ENCODE measurements at places on chromosomes 1 and 21.

DNA sequence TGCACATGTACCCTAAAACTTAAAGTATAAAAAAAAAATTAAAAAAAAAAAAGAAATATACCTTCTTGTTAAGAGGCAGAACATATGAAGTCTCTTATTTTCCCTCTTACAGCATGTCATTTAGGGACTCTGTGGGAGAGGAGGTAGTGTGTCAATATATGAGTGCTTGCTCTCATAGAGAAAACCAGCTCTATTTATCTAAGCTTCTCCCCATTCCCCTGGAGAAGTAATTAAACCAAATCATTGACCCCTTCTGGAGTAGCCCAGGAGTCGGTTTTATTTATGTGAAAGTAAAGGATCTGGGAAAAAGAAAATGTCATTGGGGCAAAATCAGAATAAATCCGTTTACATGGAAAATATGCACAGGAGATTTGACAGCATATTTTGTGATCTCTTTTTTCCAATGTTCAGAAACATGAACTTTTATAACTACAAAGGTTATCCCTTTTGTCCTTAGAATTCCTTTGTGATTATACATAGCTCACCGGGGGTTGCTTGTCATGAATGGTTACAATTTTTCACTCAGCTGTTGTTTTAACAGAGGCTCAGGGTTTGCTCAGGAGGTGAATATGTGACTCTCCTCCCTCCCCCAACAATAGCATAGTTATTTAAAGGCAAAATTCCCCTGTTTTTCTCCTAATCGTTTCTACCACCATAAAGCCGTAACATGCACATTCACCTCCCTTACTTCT lies 114.5 kb upstream of the C1orf21 start:
- no peak for DNase-seq

DNA sequence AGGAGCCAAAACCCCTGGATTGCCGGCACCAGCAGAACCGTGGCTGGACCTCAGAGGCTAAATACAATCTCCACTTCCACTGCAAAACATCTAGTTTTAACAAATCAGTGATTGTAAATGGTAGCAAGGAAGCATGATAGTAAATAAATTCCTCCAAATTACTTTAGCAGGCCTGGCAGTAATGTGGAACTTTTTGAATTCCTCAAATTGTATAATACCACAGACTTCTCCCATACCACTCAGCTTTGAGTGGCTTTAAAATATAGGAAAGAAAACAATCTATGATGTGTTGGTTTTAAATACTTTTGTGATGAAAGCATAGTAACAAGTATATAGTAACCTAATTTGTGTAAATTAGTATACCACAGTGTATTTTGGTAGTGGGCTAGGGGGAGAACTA lies 34.1 kb downstream of the NIBAN1 start:
- DNase-seq = no peak

GRCh38 chr1:116397728-116398127 lies 24.7 kb downstream of the ATP1A1 start:
- no peak for DNase-seq

- DNase-seq = peak; percentile 52
These were observed 19.7 kb downstream of the DPYD start for GRCh38 chr1:97901017-97901658.

- peak; percentile 41 for DNase-seq
These were observed 106.7 kb upstream of the COL6A1 start for GRCh38 chr21:45874716-45875415.

- DNase-seq = peak; percentile 69
These were observed 5.1 kb downstream of the HSPB7 start for GRCh38 chr1:16012590-16013219.

DNA sequence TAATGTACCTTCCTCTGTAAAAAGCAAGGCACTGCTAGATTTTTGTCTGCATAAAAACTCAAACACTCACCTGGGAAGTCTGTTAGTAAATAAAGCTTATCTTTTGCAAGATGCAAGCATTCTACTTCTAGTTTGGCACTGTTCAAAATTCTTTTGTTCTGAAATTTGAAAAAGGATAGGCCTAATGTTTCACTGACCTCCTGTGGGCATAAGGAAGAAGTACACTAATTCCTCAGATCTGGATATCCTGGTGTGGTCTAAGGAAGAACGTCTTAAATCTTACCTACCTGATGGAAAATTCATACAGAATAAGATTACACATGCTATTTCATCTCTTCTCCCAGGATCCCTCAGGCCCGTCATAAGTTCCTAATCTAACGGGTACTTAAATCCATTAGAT lies 93.5 kb upstream of the CAMK1G start:
- DNase-seq = no peak

DNA sequence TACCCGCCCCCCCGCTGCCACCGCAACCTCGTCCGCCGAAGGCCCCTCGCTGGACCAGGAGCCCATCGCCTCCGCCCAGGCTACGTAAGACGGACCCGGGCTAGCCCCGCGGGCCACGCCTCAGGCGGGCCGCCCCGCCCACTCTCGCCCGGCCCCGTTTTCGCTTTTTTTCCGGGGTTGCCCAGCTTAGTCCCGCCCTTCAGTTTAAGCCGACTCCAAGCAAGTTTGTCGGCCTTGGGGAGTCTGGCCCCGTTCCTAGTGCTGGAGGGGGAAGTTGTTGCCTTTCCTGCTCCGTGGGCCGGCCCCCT lies 3.0 kb downstream of the RUSC1 start:
- peak; percentile 96 for DNase-seq

DNA sequence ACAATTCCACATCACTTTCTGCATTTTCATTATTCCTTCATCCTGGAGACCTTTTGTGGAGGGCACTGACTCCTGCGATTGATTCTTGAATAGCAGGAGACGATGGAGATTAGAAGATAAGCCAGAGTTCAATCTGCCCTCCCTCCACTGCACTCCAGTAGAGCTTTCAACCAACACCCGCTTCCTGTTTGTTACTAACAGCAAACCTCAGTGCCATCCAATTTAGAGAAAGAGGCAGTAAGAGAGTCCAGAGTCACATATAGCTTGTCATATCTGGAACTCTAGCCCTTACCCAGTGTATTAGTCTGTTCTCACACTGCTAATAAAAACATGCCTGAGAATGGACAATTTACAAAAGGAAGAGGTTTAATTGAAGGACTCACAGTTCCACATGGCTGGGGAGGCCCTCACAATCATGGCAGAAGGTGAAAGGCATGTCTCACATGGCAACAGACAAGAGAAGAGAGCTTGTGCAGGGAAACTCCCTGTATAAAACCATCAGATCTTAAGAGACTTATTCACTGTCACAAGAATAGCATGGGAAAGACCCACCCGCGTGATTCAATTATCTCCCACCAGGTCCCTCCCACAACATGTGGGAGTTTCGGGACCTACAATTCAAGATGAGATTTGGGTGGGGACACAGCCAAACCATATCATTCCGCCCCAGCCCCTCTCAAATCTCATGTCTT lies 55.9 kb downstream of the PCBP3 start:
- DNase-seq = no peak

- peak; percentile 74 for DNase-seq
These were observed 49.8 kb downstream of the ACOT7 start for GRCh38 chr1:6343506-6344405.

GRCh38 chr1:214857716-214858115 lies 224.8 kb upstream of the KCNK2 start:
- no peak for DNase-seq

DNA sequence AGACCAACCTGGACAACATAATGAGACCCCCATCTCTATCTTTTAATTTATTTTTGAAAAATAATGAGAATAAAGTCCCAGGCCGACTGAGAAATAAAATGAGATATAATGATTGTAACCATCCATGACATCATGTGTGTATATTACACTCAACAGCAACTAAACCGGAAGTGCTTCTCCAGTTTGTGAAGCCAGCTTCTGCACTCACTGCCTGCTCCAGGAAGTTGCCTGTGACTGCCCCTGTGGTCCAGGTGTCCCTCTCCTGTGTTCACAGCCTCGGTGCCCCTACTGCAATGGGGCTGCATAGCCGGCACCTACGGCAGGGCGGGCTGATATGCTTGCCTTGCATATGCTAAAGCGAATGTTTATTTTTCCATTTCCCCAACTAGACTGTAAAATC lies 68.3 kb downstream of the SSBP3 start:
- peak; percentile 32 for DNase-seq

DNA sequence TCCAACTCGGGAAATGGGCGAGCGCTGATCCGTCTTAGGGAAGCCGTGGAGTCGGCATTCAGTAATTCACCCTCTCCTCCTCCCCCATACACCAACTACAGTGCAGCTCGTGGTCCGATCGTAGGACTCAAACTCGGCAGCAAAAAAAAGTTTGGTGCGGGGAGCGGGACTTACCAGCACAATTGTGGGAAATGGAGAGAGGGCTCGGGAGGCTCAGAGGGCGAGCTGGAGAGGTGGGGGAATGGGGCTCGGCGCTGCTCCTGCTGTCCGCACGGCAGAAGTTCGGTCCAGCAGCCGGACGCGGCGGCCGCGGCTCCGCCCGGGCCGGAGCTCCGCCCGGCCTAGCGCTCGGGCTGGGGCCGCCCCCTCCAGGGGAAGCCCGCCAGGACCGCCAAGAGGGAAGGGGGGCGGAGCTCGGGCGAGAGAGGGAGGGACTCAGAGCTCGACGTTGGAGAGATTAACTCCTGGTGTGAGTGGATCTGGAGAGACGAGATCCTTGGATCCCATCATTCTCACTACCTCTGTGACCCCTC lies 676 bp upstream of the PIAS3 start:
- DNase-seq = peak; percentile 94

GRCh38 chr1:89794406-89794805 lies 26.4 kb upstream of the LRRC8D start:
- DNase-seq = no peak

GRCh38 chr1:57235730-57236510 lies 187.9 kb downstream of the DAB1 start:
- DNase-seq = no peak

DNA sequence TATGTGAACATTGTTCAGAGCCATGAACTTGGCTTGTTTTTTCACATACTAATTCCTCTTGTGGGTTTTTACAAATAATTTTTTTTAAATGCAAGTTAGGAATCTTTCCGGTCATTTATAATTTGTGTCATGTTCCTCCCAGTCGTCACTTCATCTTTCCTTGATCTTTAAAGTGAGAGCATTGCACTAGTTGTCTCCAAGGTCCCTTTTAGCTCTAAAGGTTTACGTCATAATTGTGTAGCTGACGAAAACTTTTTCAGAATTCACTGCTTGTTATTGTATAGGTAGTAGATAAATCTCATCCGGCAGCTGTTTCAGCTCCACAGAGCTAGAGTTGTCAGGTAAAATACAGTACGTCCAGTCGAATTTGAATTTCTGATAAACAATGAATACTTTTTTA lies 33.6 kb downstream of the SOAT1 start:
- DNase-seq = peak; percentile 56

DNA sequence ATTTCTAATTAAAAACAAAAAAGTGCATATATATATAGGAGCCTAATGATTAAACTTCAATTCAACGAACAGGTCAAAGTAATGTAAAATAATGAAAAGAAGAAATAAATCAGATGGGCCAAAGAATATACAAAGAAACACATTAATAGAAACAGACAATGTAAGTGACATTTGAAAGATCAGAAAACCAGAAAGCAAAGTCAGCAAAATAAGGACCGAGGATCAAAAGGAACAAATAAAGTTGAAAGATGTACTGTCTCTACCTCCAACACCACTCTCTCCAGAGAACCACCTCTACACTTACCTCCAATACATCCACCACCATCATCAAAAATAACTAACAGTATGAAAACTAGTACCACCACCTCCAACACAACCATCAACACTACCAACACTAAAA lies 1226.3 kb upstream of the NCAM2 start:
- DNase-seq = no peak

- DNase-seq = no peak
These were observed 188.4 kb downstream of the RRAGC start for GRCh38 chr1:38671221-38671620.

DNA sequence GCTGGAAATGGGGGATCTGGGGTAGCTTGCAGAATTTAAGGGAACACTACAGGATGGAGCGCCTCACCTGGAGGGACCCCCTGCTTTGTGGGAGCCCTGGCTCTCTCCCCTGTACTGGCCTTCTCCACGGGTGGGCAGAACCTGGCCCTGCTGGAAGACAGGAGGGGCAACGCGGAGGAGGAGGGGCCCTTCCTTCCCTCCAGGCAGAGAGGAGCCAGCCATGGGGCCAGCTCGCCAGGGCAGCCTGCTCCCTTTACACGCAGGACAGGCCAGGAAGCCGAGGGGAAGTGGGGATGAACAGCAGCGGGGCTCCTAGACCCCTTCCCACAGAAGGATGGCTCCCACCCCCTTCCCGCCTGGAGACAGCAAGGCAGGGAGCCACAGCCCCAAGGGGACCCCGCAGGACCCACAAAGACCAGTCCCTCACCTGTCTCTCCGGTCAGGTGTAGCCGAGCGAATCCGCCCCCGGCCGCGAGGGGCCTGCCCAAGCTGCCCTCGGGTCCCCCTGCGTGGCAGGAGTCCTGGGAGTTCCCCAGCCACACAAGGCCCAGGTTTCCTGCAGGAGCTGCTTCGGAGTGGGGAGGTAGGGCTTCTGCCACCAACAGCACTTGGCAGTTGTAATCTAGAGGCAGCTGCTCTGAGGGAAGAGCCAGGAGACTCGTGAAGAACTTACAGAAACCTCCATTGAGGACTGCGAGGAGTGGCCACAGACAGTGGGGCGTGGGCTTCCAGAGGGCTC lies 1.6 kb upstream of the SLC19A1 start:
- DNase-seq = no peak

GRCh38 chr1:26044971-26045721 lies 772 bp downstream of the SLC30A2 start:
- no peak for DNase-seq

DNA sequence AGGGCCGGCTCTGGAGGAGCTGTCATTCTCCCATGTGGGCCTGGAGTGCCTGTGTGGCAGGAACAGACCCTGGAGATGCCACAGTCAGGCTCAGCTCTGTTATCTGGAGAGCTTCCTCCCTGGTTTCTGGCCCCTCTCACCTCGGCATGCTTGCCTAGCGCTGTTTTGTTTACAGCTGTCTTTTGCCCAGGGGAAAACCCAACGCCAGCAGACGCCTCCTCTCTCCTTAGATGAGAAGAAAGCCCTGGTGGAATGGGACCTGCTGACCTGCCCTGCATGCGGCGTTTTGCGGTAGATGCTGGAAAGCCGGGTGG lies 104.9 kb downstream of the CRYAA start:
- no peak for DNase-seq

DNA sequence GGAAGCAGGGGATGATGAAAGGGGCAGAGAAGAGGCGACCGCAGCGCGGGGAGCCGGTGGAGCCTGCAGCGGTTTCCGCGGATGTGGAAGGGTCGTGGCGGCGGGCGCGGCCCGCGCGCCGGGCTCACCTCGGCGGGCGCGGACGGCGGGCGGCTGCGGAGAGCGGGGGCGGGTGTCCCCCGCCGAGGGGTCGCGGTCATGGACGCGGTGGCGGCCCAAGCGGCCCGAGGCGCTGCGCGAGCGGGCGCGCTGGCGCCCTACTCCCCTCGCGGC lies 572 bp downstream of the LPGAT1 start:
- DNase-seq = no peak

GRCh38 chr1:203512848-203513584 lies 19.1 kb downstream of the OPTC start:
- peak; percentile 96 for DNase-seq

- no peak for DNase-seq
These were observed 42.9 kb upstream of the LRRN2 start for GRCh38 chr1:204728456-204728855.

- DNase-seq = peak; percentile 57
These were observed 101.8 kb downstream of the PRDM16 start for GRCh38 chr1:3170561-3171453.

All from suppressor macrophage treated with lipopolysaccharide for 1 hour (primary cell).